ENCODE measurements at places on chromosomes 5 and 9.

DNA sequence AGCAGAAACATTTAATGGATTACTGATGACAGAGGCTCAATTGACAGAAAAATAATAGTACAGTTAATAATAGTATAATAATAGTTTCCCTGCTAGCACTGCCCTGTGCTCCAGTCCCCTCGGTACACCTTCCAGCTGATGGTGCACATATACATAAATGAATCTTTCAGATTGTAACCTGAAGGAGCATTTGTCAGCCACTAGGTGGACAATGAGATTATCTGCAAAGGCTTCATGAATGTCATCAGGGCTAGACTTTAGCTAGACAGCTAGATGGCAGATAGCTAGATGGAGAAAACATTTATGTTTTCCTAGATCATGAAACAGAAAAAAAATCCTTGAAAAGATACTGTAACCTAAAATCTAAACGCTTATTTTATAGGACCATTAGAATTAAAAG lies 304.4 kb upstream of the SMC2 start:
- no peak for DNase-seq

GRCh38 chr9:98883276-98883675 lies 60.4 kb upstream of the COL15A1 start:
- DNase-seq: no peak

DNA sequence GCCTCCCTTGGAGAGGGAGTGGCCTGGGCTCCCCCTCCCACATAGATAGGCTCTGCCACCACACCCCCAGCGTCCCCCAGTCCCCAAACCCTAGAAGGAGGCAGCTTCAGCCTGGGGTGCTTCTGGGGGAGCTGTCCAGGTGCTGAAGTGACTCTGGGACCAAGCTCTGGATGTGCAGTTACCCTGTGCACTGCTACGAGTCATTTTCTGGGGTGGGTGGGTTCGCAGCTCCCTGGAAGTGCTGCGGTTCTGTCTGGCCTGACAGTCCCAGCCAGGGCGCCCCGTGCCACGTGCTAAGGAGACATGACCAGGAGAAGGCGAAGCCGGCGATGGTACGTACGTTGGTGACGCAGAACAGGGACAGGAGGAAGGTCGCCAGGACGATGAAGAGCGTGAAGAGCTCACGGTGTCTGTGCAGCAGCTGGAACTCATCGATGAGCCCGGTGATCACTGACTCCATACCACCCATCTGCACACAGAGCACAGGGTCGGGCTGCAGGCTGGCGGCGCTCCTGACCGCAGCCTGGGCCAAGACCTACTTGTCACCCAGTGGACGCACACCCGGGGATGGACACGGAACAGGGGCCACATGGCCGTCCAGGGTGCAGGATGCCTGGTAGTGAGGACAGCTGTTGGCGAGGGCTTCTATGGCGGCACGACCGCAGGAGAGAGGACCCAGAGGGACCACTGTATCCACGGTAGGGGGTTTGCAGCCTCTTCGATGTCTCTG lies 35.7 kb downstream of the SLC6A3 start:
- DNase-seq: no peak

DNA sequence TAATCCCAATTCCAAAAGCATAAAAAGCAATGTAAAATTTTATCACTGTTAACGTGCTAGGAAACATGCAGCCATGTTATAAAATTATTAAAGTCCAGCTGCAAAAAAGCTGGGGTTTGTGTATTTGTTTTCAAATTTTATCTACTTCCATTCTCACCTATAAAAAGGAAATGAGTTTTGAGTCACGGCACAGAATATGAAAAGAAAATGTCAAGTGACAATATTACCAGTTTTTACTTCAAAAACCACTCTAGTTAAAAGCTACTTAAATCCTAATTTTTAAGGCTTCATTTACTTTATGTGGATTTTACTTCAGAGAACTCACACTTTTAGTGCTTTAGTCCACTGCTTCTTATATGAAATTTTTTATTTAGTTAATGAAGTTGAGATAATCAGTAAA lies 72.7 kb upstream of the IFNE start:
- DNase-seq: no peak

DNA sequence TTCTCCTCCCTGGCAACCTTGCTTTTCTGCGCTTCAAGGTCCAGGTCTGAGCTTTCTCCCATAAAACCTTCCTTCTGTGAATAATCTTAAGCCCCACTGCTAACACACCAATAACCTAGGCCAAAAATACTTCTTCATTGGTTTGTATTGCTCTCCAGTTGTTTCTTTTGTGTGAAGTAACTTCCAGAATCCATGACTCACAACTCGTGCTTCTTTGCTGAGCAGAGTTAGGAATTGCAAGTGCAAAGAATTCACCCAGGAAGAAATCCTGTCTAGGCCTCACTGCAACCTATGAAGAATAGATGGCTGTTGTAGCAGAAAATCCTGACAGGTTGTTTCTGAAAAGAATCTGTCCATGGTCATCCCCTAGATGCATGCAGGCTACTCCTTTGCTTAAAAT lies 295.7 kb downstream of the MED10 start:
- no peak for DNase-seq

DNA sequence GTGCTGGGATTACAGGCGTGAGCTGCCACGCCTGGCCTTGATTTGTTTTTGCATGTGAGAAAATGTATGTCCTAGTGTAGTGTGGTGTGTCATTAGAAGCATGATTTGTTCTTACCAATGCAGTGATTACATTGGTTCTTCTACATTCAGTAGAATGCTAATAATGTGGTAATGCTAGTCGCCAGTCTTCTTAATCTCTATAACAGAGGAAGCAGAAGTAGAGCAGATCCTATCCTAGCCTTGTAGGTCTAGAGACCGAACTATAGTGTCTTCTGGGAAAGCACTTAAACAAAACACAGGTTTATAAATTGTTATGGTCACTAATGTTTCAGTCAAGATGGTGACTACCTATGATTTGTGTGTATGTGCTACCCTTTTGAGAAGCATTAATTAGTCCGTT lies 197.5 kb upstream of the DMRT1 start:
- DNase-seq: no peak

DNA sequence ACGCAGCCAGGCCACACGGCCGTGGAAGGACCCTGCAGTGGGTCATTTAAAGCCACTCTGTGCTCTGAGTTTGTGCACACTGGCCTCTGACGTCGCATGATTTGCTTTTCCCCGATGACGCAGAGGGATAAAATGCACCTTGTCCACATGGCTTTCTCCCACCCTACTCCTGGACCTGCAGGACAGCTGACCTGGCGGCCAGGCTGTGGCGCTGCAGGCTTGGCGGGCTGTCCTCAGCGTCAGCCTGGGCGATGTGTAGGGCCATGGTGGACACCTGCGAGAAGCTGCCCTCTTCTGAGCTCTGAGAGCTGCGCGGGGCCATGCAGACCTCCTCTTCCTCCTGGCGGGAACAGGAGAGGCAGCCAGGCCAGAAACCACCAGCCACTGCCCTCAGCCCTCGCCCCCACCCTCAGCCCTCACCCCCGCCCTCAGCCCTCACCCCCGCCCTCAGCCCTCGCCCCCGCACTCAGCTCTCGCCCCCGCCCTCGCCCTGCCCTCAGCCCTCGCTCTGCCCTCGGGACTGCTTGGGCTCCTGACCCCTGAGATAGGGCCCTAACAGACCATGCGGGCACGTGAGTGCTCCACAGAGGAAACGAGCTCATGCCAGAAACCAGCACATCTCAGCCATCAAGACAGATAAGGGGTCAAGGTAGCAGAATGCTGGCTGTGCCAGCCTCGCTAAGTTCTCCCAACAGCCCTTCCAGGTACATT lies 20.0 kb upstream of the SCGB3A1 start:
- peak; percentile 43 for DNase-seq

- no peak for DNase-seq
Measured at GRCh38 chr5:76682387-76682786, 33.5 kb upstream of the F2R start.

GRCh38 chr5:58263296-58263695 lies 196.6 kb downstream of the PLK2 start:
- DNase-seq: no peak

DNA sequence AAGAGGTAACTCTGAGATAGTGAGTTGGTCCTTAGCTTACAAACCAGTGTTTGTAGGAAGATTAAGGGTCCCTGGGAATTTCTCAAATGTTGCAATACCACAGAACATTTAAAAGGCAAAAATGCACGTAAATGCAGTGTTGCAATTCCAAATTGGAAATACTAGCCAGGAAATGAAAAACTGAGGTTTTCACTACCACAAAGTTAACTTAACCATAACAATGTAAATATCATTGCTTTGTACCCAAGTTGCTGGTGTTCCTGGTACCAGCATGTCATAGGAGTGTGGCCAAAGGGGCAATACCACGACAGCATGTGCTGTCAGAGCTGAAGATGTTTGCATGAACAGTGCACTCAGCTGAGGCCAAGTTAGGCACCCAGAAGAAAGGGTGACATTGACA lies 382.9 kb downstream of the GLIS3 start:
- DNase-seq: no peak

GRCh38 chr9:87885484-87886189 lies 3.0 kb downstream of the SPATA31E1 start:
- no peak for DNase-seq

DNA sequence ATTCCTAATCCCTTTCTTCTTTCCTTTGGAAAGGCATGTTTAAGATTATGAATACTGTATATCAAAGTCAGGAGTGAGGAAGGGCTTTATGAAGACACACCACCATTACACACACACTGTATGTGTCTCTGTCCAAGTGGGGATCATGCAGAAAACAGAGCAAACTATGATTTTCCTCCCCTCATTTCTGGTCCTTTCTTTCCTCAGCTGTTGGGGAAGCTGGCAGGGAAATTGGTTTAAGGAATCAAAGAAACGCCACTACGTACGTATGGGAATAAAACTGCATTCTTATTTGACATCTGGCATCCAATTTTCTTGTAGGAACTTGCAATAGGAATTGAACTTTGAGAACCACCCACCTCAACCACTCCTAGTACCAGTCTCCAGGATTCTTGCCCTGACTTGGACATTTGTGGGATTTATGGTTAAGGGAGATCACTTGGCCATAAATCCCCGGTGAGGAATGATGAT lies 125.8 kb downstream of the PDE4D start:
- no peak for DNase-seq

- no peak for DNase-seq
Measured at GRCh38 chr9:13023498-13023897, 248.7 kb downstream of the LURAP1L start.

- no peak for DNase-seq
Measured at GRCh38 chr5:174056064-174056847, 10.8 kb downstream of the NSG2 start.

GRCh38 chr9:119398350-119398749 lies 29.1 kb upstream of the BRINP1 start:
- peak; percentile 18 for DNase-seq

DNA sequence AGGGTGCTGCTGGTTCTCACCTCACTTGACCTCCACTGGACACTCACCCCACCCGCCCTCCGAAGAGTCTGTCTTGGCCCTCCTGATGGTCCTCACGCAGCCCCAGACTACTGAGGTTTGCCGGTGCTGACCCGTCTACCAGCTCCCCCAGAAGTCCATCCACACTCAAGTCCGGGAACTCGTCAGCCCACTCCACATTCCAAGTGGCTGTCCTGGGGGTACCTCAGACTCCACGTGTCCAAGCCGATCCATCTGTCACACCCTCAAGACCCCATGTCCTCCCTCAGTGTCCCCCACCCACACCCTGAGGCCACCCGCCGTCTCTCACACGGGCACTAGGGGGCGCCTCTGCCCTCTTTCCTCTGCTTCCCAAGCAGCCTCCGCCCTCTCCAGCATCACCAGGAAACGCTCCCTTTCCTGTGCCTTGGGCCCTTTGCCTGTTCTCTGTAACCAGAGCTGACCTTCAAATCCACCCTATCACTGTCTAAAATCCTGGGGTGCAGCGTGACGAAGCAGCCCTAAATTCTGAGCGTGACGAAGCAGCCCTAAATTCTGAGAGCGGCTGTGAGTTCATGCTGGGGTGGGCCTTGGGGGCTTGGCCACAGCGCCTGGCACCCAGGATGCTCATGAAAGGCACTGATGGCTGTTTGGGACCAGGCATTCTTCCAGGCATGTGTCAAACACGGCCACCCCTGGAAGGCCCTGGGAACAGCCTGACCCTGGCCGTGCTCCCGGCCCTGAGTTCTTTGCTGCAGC lies 95.7 kb downstream of the KCNT1 start:
- DNase-seq: peak; percentile 33

- no peak for DNase-seq
Measured at GRCh38 chr5:26662806-26663360, 375.5 kb downstream of the CDH9 start.

DNA sequence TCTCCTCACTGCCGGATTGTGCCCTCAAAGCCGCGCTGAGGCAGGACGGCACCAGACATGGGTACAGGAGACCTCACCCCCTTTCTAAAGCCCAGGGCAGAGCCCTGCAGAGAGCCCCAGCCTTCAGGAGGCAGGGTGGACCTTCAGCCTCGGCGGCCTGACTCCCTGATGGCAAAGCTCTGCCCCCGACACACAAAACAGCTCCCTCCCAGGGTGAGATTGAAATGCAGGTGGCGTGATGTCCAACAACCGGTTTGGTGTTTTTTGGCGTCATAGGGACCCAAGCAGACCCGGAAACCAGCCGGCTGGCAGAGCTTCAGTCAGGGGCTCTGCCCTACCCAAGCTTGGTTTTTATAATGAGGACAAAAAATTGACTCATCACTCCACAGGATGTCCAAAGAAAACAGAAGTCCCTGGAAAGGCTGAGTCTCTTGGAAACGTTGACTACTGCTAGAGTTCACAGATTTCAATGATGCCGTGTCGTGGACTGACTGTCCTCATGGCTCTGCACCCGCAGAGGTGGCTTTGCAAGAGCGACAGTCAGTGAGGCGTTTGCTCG lies 275.2 kb upstream of the IRX1 start:
- DNase-seq: no peak

DNA sequence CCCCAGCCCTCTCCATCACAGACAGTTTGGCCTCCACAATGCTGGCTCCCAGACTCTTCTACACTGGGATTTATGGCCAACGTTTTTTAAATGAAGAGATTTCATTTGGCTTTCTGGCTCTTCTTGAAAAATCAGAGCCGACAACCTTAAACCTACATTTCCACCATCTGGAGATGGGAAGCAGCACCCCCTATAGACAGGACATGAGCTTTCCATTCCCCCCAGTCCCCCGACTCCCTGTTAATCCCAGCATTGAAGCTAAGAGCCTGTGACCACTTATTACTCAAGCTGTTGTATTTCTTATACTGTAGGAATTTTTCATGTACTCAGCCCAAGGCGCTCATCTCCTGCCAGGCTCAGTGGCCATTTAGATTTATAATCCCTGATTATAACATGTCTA lies 34.0 kb upstream of the AFAP1L1 start:
- no peak for DNase-seq

DNA sequence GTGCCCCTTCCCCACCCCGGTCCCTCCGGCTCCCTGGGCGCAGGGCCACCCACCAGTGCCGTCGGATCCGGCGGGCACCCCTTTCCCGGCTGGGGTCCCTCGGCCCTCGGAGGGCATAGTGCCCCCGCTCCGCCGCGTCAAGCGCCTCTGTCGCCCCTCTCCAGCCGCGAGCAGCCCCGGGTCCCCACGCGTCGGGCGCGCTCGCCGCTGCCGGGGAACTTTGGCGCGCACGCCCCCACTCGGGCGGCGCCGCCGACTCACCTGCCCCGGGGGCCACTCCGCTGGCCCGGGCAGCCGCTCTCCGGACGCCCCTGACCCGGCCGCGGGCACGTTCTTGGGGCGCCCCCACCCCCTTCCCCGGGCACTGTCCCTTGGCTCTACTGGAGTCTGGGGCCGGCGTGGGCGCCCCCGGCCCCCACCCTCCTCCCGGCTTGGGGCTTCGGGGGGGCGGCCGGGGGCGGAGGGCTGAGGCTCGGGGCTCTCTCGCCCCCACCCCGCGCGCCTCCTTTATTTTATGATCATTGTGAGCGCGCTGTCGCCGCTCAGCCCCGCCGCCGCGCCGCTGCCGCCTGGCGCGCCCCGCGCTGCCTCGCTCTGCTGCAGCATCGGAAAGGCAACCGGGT lies 1.1 kb upstream of the FAM78A start:
- no peak for DNase-seq

- DNase-seq: no peak
Measured at GRCh38 chr9:136074706-136075105, 20.4 kb downstream of the NACC2 start.
